ENCODE measurements at places on chromosomes 4 and X.

- no peak for DNase-seq
Observed at GRCh38 chr4:167034983-167035382, 199.3 kb downstream of the SPOCK3 start.

GRCh38 chrX:39170464-39170863 lies 369.2 kb downstream of the MID1IP1 start:
- DNase-seq, result no peak

DNA sequence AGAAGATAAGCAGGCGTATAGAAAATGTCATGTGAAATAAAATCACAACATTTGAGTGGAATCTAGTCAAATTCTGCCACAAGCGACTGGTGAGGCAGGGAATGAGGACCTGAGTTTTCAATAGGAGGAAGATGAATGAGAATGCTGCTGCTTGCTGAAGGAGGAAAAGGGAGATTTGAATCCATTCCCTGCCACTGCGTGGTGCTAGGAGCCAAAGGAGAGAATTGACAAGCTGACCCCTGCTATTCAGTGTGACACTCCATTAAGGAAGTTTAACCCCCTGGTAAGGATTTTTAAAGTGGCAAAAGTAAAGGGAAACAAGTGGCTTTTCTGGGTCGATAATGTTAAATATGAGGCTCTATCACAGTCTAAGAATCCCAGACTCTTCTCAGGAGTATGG lies 314.0 kb downstream of the NAF1 start:
- no peak for DNase-seq

GRCh38 chrX:135890087-135890585 lies 3.1 kb downstream of the CT45A10 start:
- no peak for DNase-seq

GRCh38 chr4:152668338-152668964 lies 11.3 kb downstream of the TMEM154 start:
- no peak for DNase-seq

DNA sequence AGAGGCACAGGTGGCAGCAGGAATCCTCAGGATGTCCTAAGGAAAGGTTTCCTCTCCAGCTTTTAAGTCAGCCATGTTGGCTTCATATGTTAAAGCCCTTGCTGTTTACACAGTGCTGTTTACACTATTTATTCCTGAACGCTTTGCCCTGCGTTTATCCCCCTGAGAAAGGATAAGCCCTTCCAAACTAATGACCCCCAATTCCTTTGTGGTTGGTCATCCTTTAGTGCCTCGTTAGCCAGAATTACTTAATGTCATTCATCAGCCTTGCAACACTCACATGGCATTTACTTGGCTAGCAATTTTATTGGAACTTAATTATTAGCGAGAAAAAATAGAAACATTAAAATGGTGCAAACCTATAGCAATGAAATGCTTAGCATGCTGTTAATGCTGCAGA lies 23.8 kb downstream of the VCX2 start:
- no peak for DNase-seq

GRCh38 chr4:73099143-73099542 lies 29.6 kb upstream of the COX18 start:
- DNase-seq, result no peak

DNA sequence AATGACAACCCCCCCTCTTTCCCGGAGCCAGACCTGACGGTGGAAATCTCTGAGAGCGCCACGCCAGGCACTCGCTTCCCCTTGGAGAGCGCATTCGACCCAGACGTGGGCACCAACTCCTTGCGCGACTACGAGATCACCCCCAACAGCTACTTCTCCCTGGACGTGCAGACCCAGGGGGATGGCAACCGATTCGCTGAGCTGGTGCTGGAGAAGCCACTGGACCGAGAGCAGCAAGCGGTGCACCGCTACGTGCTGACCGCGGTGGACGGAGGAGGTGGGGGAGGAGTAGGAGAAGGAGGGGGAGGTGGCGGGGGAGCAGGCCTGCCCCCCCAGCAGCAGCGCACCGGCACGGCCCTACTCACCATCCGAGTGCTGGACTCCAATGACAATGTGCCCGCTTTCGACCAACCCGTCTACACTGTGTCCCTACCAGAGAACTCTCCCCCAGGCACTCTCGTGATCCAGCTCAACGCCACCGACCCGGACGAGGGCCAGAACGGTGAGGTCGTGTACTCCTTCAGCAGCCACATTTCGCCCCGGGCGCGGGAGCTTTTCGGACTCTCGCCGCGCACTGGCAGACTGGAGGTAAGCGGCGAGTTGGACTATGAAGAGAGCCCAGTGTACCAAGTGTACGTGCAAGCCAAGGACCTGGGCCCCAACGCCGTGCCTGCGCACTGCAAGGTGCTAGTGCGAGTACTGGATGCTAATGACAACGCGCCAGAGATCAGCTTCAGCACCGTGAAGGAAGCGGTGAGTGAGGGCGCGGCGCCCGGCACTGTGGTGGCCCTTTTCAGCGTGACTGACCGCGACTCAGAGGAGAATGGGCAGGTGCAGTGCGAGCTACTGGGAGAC lies 1.6 kb downstream of the PCDH10 start:
- no peak for DNase-seq

All from activated CD4-positive, alpha-beta T cell treated with anti-CD3 and anti-CD28 coated beads, Interleukin-2, Interleukin-6, amounts not matched to agents 100 ng/mL and 50 ng/mL, durations not matched to agents 16 hours and 8 hours (primary cell).